ENCODE measurements at places on chromosomes 1 and 21.
A peak's percentile ranks its signal among the peaks of the same experiment; 100 is the strongest.

DNA sequence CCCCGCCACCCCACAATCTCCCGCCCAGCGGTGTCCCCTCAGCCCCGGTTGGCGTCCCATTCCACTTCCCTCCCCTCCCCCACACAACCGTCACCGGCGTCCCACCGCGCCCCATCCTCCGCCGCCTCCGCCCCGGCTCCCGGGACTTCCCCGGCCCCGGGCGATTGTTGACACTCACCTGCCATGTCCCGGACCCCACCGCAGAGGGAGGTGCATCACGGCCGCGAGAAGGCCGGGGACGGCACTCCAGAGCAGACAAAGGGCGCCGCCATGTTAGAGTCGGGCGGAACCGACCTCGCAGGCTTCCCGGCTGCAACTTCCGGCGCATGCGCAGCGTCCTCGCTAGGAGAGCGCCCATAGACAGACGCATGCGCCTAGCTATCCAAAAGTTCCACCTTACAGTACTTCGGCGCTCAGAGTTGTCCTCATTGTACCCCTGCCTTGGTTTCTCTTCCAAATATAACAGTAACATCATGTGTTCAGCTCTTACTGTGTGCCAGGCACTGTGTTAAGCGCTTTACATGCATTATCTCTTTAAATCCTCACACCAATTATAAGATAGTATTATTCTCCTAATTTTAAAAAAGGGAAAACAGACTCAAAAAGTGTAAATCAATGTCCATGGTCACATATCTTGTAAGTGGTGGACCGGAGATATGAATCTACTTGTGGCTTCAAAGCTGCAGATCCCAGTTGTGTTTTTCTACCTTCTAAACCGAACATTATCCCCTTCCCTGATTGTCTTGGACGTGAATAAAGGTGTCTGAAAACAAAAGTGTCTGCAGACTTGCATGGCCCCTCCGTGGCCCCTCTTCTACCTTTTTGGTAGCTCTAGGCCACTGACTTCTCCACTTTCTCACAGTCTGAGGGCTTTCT, at the start of gene ZBTB17:
ZBTB17 (minus strand) TSS at position 297 of the 876 bp plus-strand sequence. CDS start 27,606 bp downstream, outside the sequence.
- peak; percentile 82 for DNase-seq

DNA sequence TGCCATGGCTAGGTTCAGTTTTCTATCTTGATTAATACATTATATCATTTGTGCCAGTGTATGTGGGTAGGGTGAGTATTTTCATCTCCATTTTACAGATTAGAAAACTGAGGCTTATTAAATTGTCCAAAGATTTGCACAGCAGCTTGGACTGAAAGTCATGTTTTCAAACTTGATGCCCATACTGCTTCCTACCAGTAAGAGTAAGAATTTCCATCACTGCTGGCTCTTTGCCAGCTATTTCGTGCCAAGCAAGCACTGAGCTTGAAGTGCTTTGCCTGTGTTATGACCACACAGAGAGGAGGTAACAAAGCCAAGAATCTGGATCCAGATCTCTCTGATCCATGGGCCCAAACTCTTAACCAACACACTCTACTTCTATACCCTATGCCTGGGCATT, 295.0 kb downstream of the VAV3 start:
- DNase-seq, result no peak

GRCh38 chr1:111731956-111732355, 7.2 kb downstream of the INKA2 start:
- no peak for DNase-seq

DNA sequence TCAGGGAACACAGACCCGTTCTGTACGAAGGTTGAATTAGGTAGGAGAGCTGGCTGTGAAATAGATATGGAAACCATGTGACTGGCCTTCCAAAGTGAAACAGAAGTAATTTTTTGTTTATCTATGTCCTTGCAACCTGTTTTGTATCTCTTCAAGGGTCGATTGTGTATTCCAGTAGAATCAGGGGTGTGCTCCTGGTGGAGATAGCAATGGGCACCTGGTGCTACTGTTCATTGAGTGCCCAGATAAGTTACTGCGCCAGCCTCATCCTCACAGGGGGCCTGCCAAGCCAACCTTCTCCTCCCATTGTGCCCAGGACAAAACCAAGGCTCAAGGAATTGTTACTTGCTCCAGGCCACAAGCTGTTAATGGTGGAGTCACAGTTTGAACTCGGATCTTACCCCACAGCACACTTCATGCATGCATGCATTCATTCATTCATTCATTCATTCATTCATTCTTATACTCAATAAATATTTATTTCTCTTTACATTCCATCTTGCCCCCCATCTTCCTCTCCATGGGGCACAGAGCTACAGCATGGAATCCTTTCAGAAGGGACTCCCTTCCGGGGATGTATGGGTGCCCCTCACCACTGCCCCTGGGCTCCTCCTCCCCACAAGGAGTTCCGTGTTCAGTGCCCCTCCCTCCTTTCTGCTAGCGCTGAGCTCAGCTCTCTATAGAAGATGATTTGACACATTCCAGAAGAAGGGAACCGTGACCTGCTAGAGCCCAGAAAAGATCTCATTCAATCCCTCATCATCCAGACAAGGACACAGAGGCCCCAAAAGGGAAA, 24.0 kb downstream of the ADORA1 start:
- no peak for DNase-seq

GRCh38 chr1:92484472-92485380, 2.0 kb downstream of the GFI1 start:
- no peak for DNase-seq

- no peak for DNase-seq
These were observed 67.1 kb downstream of the LHX9 start for GRCh38 chr1:197984289-197984688.

DNA sequence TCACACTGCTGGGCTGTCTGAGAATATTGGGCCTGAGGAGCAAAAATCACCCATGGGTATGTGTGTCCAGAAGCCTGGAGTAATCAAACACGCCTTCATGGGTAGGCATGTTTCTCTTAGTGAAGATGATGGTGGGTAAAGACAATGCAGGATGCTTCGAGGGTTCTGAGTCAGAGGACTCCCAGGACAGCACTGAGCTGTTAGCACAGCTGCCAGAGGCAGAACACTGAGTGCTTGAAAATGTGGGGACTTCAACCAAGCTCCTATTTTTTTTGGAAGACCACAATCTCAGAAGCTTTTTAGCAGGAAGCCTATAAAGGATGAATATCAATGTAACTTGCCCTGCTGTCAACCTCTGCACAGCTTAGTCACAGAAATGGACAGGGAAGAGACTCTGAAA, 7.9 kb upstream of the NT5C1A start:
- DNase-seq, result no peak

- DNase-seq, result no peak
These were observed 14.4 kb downstream of the CD58 start for GRCh38 chr1:116556289-116557006.

DNA sequence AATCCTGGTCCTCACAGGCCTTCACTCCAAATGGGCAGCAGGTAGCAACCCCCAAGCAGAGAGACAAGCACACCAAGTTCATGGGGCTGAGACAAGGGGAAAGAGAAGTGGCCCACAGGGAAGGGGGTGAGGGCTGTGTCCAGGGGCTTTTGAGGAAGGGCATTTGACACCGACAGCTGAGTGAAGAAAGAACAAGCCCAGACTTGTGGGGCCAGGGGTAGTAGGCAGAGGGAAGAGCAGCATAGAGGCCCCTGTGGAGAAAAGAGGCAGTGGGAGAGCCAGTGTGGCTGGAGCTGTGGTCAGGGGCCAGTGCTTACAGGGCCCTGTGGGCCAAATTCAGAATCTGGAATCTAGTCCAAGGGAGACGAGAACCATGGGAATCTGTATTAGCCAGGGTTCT, 85.4 kb downstream of the IGSF21 start:
- no peak for DNase-seq

GRCh38 chr1:34858901-34859445, 576 bp downstream of the SMIM12 start:
- DNase-seq, result no peak

DNA sequence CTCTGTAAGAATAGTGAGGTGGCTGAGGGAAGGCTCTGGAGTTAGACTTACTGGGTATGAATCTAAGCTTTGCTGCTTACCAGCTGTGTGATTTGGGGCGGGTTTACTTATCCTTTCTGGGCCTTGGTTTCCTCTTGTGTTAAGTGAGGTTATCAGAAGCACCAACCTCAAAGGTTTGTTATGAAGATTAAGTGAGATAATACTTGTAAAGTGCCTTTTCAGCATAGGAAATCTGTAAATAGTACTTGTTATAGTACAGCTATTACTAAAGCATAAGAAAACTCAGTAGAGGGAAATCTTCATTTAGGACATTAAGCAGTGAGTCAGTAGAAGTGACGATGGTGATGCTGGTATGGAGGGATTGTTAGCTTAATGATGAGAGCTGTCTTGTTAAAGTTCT, 12.1 kb downstream of the HHAT start:
- no peak for DNase-seq

- no peak for DNase-seq
These were observed 299.8 kb downstream of the DUSP10 start for GRCh38 chr1:221442056-221442455.

GRCh38 chr1:29650476-29650875, 414.2 kb downstream of the PTPRU start:
- no peak for DNase-seq

DNA sequence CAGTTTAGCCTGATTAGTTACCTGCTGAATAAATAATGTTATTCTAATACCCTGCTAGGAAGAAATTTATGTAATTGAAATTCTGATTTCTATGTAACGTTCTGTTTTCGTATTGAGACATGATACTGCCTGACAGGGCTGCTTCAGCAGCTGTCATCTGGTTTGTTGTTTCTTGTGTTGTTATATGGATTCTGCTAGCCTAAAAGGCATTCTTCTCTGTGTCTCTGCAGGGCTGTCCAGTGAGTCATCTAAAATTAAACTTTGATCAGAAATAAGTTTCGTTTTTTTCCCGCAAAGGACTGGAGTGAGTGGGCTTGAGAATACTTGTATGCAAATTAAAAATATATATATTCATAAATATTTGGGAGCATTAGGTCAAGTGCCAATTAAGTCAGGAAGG, 93.0 kb downstream of the DYRK1A start:
- no peak for DNase-seq

DNA sequence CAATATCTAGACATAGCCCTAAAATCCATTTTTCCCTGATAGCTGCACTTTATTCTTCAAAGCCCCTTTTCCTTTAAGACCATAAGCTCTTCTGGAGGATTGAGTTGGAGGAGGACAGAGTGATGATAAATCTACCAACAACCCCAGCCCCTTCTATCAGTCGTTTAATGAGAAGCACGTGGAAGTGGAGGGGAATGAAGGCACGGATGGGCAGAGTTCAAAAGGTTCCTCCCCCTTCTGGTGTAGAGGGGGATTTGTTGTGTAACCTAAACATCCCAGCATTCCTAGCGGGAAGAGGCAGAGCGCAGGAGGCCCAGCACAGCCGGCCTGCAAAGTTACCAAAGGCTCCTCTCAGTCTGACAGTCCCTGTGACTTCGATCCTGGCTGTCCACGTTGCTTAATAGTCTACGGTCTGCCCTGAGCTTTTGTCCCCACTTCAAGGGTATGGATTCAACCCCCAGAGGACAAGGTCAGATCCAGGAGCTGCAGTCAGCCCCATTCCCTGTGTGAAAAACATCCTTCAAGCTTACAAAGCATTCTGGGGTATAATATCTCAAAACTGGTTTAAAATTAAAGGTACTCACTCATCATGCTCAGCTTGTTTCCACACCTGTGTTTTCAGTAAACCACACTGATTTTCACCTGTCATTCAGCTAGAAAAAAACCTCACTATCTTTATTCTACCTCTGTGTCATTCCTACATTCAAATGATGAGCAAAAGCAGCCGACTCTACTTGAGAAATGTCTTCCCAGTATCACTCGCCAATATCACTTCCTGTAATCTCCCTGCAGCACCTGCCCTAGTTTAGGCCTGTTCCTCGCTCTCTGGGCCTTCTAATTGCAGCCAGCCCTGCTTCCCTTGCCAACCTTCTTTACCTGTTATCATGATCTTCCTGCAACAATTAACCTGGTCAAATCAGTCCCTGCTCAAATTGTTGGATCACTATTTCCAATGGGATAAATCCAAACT, 117.9 kb downstream of the PLPP3 start:
- no peak for DNase-seq

- DNase-seq, result no peak
These were observed 54.7 kb downstream of the STUM start for GRCh38 chr1:226603022-226603857.

GRCh38 chr1:47917687-47918086, 79.5 kb downstream of the TRABD2B start:
- no peak for DNase-seq

DNA sequence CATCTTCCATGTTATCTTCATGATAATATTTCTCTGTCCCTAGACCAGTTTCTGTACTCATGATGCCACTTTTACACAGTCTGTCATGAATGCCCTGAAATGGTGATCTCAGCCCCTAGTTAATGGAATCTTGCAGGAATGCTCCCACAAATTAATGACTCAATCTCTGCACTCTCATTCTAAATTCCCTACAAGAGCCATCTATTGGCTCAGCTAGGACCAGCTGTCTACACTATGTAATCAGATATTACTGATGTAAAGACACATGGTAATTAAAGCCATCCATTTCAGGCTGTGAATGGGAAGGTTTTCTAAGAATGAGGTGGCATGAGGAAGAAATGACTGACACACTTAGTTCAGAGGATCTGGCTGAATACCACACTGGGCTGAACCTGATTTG, 199.1 kb upstream of the KCND3 start:
- DNase-seq, result no peak

- no peak for DNase-seq
These were observed 64.2 kb upstream of the RBM34 start for GRCh38 chr1:235225299-235225698.

- no peak for DNase-seq
These were observed 180.4 kb downstream of the NTMT2 start for GRCh38 chr1:170326186-170326585.
